ENCODE measurements at places on chromosomes 1 and 21. TPM values are rescaled to one million over a fixed set of nuclear protein-coding genes. Genes with fewer than 3 reads are reported as not detected.

The MKNK1 gene
- total RNA-seq, result 16.5 TPM

The LRRC38 gene
- total RNA-seq, result not detected

The TAL1 gene
- total RNA-seq, result not detected

The DAB1 gene
- total RNA-seq, result not detected

The RORC gene
- total RNA-seq, result not detected

The ATP1A4 gene
- total RNA-seq, result not detected

The CA14 gene
- not detected for total RNA-seq

The KRTAP11-1 gene
- total RNA-seq, result not detected

The PEAR1 gene
- 7.8 TPM for total RNA-seq

The LCK gene
- 0.07 TPM for total RNA-seq

The SDHB gene
- total RNA-seq, result 109 TPM

The VTCN1 gene
- 0.17 TPM for total RNA-seq

The ICOSLG gene
- total RNA-seq, result 2.6 TPM

The LYPD8 gene
- not detected for total RNA-seq

The PCP4 gene
- total RNA-seq, result not detected

The SYCP1 gene
- not detected for total RNA-seq

The CYP4A22 gene
- not detected for total RNA-seq

The PLA2G2C gene
- total RNA-seq, result not detected

The RIPPLY3 gene
- total RNA-seq, result 0.73 TPM

The TCHHL1 gene
- total RNA-seq, result not detected

The SHE gene
- not detected for total RNA-seq

The SMIM34 gene
- total RNA-seq, result not detected
